Stimulated activated naive CD4-positive, alpha-beta T cell treated with Interleukin-2 at 50 U/mL for 16 hours (primary cell): ENCODE measurements at places on chromosomes 5 and 9.

DNA sequence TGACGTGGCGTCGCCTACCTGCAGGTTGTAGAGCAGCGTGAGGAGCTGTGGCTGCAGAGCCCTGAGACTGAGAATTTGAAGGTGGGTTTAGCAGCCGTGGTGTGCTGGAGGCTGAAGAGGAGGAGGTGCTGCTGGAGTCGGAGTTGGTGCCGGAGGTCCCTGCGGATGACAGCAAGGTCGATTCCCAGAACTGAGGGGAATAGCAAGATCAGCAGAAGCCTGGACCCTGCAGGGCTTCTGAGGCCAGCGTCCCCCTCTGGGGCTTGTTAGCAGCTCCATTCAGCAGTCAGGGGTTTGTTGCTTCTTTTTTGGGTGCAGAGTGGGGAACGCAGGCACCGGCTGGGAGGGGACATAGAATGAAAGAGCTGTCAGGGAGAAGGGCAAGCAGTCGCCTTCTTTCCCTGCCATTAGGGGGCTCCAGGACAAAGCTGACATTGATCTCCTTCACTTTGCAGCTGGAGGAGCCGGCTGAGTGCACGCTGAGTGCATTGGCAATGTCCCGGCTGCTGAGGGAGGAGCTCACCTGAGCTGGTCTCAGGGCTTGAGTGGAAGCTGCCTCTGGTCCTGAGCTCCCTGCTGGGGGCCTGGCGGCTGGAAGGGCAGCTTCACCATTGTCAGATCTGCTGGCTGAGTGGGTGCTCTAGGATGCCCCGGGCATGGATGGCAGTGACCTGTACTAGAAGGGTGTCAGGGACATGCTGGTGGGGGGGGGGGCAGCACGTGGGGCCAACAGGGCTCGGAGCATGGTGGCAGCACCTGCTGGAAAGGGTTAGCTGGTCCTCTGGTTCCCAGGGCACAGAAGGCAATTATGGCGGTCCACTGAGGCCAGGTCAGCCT, 20.8 kb downstream of the OBP2B start:
- DNase-seq = no peak

DNA sequence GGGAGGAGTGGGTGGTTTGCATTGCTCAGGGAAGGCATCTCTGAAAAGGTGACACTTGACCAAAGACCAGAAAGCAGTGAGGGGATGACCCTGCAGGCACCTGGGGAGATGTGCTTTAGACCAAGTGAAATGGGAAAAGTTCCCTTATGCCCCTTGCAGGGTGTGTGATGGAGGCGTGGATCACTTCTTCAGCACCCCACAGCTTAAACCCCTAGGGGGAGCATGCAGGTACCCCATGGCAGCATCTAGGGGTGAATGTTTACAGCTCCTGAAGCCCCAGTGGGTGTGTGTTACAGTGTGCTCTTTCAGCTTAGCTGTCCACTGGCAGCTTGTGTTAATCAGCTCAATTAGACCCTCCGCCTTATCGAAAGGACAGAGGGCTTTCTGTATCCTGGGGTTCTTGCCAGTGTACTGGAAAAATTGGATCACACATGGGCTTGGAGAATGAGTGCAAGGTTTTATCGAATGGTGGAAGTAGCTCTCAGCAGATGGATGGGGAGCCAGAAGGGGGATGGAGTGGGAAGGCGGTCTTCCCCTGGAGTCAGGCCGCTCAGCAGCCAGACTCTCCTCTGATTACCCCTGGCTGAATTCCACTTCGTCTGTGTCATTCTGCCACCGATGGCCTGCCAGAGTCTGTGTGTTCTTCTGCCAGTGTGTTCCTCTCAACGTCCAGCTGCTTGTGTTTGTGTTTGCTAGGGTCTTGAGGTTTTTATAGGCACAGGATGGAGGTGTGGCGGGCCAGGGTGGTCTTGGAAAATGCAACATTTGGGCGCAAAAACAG, 6.3 kb downstream of the BHMT2 start:
- no peak for DNase-seq

- DNase-seq = no peak
These were observed 351.3 kb downstream of the DRD1 start for GRCh38 chr5:175092691-175093090.

- no peak for DNase-seq
These were observed 53.6 kb downstream of the GADD45G start for GRCh38 chr9:89658401-89658800.

DNA sequence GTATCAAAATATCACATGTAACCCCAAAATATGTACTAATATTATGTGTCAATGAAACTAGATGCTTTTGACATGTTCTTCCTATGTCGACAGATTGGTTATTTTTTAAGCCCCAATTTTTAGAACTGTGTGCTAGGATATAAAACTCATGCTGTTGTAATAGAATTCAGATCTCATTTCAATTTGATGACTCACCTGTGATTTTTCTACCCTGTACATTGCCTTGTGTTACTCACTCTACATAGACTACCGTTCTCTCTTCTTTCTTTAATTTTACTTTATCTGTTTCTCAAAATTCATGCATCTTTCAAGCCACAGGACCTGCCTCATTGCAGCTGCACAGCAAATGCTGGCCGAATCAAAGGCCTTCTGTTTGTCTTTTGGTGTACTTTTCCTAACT, 284.5 kb downstream of the MAT2B start:
- no peak for DNase-seq

DNA sequence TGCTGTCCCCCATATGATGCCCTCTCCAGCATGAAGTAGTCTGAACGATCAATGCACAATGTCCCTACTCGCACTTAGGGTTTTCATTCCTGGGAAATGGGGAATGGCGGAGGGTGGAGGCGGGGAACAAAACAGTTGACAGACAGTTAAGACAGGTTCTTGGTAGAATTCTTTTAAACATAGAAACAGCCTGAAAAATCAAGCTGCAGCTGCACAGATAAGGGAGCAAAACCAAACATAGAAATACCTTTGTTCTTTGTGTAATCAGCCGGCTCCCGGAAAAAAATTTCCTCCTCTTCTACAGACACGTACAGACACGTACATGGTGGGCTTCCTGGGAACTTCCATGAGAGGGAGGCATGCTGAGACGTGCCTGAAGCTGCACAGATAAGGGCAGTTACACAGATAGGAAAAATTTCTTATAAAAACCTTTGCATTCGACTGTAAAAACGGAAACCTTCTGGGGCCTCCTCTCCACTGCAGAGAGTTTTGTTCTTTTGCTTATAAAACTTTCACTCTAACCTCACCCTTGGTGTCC, 662.4 kb upstream of the PTPRD start:
- no peak for DNase-seq

DNA sequence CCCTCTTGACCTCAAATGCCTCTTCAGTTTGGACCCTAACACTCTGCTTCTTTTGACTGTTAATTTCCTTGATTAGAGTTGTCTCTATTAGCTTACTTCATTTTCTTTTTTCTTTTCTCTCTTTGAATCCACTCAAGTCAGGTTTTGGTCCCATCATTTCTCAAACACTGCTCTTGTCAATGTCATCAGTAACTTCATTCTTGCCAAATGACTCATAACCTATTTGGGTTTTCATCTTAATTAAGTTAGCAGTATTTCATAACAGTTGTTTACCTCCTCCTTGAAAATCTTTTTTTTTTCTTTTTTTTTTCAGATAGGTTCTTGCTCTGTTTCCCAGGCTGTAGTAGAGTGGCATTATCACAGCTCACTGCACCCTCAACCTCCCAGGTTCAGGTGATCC, 119.6 kb downstream of the PARP8 start:
- no peak for DNase-seq

- DNase-seq = no peak
These were observed 182.2 kb downstream of the PDE4D start for GRCh38 chr5:59711310-59711709.

- no peak for DNase-seq
These were observed 185.5 kb downstream of the SPOCK1 start for GRCh38 chr5:137313526-137314175.

DNA sequence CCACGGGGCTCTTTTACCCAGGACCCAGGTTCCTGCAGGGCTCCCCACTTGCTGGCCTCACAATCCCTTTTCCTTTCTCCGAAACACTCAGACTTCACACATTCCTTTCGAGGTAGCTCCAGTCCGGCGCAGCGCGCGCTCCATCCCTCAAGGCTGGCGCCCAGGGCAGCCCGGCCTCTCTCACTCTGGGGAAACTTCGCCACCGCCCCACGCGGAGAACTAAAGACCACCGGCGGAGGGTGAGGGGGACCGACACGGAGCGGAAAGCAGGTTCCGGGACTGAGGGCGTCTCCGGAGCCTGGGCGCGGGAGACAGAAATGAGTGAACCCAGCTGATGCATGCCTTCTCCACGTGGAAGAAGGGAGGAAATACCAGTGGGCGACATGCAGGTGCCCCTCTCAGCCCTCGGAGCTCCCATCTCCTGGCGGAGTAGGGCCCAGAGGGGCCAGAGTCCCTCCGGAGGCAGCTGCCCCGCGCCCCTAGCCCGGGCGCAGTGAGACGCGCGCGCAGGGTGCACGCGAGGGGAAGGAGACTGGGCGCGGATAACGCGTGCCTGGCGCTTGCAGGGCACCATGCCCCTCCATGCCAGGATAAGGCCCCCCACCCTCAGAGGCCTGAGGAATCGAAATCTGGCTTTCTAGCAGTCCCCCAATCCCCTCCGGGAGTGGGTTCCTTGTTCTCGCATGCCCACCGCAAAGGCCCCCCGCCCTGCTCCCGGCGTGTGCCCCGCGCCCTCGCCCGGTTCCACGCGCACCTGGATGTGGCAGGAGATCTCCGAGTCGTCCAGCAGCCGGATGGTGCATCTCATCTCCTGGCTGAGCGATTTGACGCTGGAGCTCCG, 650 bp downstream of the FRMD3 start:
- DNase-seq = no peak

GRCh38 chr5:9927106-9927505, 297.0 kb upstream of the TAS2R1 start:
- no peak for DNase-seq

DNA sequence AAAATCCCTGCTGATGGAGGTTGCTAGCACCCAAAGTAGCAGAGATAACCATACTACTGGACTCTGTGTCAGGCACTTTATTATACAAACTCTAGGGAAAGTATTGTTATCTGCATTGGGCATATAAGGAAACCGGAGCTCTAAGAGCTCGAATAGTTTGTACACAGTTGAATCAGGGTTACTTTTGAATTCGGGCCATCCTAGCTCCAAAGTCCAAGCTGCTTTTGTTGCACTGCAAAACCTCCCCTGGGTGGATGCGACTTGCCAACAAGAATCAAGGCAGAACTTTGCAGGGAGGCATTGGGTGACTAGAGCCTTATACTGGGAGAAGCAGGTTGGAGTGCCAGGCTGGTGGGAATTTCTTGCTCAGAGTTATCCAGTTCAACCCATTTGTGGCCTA, 435.1 kb downstream of the SPATA31D1 start:
- DNase-seq = no peak

DNA sequence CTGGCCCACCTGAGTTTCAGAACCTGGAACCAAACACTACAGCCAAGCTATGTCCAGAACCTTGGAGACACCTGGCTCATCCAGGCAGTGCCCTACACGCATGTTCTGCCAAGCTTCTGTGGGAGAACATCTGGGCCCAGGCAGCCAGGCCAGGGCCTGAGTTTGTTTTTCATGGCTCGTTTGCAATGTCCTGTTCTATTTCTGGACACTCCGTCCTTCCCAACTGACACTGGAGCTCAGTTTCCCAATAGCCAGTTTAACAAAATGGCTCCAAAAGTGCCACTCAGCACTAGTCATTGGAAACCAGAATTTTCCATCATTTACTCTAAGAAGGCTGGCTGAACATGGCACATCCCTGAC, 38.6 kb downstream of the SH3RF2 start:
- no peak for DNase-seq

DNA sequence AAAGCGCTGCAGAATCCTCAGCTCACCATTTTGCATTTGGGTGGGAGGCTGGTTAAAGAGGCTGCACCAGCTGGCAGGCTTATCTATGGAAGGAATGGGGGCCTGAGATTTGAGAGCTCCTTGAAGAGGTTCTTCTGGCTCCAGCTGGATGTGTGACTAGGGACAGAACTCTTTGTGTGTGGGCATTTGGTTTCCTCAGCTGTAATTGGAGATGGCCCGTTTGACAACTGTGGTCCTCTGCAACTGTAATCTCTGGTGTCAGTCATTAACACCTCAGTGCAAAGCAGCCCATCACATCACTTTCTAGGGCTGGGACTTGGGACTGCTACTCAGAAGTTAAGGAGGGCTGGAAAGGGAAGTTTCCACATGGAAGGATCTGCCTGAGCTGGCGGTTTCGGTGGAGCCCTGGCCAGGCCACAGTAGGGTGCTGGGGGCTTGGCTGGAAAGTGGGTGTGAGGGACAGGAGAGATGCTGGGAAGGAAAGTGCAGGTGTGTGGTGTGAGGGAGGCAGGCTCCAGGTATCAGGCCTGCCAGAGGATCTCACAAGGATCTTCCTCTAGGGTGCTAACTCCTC, 193.8 kb downstream of the GADD45G start:
- no peak for DNase-seq

- no peak for DNase-seq
These were observed 251.2 kb upstream of the FBXL7 start for GRCh38 chr5:15248731-15249130.

DNA sequence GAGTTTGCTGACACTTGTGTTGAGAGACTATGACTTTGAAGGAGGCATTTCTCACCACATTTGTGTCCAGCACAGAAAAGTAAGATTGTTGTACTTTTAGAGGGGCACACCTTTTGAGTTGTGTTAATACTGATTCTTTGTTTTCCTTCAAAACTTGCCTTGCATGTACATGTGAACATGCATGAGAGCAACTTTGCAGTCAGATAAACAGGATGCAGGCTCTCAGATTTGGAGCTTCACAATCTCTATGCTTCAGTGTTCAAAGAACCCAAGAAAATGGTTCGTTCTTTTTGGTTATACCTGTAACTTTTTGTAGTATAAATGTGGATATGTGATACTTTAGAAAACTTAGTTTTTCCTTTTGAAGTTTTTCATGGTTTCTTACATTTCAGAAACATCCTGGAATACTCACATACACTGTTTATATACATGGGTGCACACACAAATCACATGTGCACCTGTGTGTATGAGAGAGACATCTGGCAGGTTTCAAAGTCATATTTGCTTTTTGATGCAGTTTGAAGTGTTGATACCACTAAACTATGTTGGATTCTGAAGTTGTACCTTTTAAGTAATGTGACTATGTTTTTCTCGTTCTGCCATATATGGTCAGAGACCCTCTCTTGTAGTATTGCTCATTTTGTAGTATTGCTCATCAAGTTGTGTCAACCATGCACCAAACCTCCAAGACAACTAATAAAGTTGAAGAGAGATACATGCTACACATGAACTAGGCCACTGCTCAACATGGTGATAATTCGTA, 190.7 kb downstream of the CD180 start:
- DNase-seq = no peak
